ENCODE measurements at places on chromosomes 2 and 18.

- DNase-seq = no peak
Observed at GRCh38 chr18:56284319-56284718, 354.1 kb downstream of the TXNL1 start.

DNA sequence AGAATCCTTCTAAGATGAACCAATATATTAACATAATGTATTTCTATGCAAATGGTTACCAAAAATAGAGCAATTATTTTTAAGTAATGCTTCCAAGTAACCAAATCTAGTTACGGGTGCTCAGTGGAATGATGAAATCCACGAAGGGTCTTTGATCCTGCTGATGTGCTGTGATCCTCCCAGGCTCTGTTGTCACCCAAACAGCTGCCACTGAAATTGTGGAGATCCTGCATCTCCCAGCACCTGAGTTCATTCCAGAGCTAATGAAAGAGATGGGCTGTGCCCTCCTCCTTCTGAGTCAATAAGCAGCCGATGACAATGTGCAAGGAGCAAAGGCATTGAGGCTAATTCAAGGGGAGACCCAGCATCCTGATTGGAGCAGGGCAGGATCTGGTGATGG is 362.4 kb upstream of the SOX11 start:
- no peak for DNase-seq

- DNase-seq = no peak
Observed at GRCh38 chr18:21391074-21391673, 149.1 kb downstream of the GREB1L start.

GRCh38 chr2:64846177-64846576 is 143.0 kb upstream of the SLC1A4 start:
- no peak for DNase-seq

DNA sequence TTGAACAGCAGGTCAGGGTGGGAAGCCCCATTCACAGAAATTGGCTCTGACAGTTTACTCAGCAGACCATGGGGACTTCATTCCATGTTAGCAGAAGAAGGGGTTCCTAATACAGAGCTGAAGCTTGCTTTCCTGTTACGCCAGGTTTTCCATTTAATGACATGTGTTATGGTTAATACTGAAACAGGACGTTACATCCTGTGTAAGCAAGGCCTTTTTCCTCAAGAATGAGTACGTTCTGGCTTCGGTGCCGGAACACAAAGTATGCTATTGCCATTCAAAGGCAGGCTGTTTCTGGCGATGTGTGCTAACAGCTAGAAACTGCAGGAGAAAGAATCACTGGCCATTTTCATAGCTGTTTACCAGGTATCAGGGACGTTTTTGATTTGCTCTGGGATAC is 190.4 kb downstream of the SNTG2 start:
- DNase-seq = no peak

- no peak for DNase-seq
Observed at GRCh38 chr2:221068123-221068522, 504.0 kb downstream of the EPHA4 start.

- no peak for DNase-seq
Observed at GRCh38 chr2:237704501-237705434, 77.4 kb downstream of the LRRFIP1 start.

- DNase-seq = no peak
Observed at GRCh38 chr2:21821672-21822227, 698.0 kb downstream of the TDRD15 start.

GRCh38 chr2:188437537-188437936 is 145.9 kb downstream of the GULP1 start:
- no peak for DNase-seq

- no peak for DNase-seq
Observed at GRCh38 chr2:238848691-238848975, 748 bp downstream of the TWIST2 start.

- no peak for DNase-seq
Observed at GRCh38 chr2:59905731-59906130, 647.7 kb downstream of the BCL11A start.

DNA sequence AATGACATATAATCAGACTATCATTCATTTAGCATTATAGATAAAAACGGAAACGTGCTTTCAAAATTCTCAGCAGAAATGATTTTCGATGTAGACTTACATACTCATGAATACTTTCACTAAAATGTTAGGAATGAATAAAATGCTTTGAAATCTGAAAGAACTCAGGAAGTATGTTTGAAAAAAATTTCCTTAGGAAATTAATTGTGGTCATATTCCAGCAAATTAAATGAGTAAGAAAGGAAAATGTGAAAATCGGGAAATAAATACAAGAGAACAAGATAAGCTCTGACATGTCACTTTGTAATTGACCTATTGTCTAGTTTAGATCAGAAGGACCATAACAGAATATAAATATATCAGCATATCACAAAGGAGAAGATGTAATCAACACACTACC is 981.0 kb upstream of the CDH2 start:
- no peak for DNase-seq

GRCh38 chr2:18346344-18346743 is 214.1 kb downstream of the RDH14 start:
- DNase-seq = no peak

- no peak for DNase-seq
Observed at GRCh38 chr2:207107551-207107950, 58.2 kb downstream of the KLF7 start.

GRCh38 chr2:128304715-128305554 is 13.7 kb downstream of the HS6ST1 start:
- DNase-seq = no peak

DNA sequence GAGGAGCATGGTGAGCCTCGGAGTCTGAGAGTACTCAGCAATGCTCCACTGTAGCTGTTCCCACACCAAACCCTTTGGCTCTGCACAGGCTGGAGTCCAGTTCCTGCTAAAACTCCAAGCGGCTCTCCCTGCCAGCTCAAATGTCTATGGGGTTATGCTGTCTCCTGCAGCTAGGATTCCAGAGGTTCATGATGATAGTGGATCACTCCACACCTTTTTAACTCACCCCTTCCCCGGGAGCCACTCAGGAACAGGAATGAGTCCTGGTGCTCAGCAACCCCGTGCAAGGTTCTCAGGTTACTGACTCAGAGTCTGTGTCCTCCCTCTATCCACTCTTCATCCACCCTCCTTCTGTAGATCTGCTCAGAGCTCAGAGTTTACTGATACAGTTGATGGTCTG is 410.0 kb downstream of the CDH19 start:
- no peak for DNase-seq

DNA sequence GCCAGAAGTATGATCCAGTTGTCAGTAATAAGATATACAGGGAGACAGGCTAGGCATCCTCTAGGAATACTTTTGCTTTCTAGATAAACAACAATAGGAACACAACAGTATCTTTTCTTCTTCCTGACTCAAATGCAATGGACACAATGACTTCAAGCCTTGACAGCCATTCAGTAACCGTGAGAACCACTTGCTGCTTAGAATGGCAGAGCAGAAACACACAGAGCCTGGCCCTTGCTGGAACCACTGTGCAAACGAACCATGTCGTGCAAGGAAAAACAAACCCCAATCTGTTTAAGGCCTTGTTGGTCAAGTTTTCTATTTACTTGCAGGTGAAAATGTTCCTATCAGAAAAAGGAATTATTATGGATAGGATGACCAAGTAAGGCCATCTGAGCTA is 18.8 kb downstream of the TRIP12 start:
- no peak for DNase-seq

GRCh38 chr2:223692191-223692947 is 90.2 kb upstream of the SCG2 start:
- no peak for DNase-seq

DNA sequence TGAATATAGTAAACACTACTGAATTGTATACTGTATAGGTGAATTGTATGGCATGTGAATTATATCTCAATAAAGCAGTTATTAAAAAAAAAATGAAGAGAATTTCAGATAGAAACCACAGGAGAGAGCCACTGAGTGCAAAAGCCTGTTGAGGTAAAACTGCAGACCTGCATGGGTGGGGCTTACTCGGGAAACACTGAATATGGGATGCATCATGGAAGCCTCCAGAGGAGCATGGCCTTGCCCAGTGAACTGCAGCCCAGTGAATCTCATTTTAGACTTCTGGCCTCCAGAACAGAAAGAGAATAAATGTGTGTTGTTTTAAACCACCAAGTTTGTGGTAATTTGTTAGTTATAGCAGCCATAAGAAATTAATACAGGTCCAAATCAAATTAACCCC is 15.7 kb downstream of the GPATCH11 start:
- no peak for DNase-seq

DNA sequence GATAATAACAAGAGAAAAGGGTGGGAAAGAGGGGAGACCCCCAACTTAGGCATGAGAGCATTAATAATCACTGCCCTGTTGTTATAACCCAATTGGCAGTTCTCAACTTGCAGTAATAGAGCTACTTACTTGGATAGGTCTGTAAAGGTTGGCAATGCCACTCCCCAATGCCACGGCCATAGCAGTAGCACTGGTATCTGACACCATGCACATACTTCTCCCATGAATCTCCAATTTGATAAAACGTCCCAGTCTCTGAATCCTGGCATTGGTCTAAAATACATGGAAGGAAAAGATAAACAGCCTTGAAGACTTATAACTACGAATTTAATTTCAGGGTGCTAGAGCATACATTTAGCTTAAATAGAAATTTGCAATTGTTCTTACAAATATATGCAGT is 16.8 kb downstream of the FN1 start:
- no peak for DNase-seq

- no peak for DNase-seq
Observed at GRCh38 chr2:126876631-126877030, 22.1 kb upstream of the TEX51 start.

- no peak for DNase-seq
Observed at GRCh38 chr18:13480571-13481255, 245.6 kb downstream of the FAM210A start.

All from T-helper 22 cell (primary cell).